ENCODE measurements at places on chromosomes 12 and 14.

GRCh38 chr14:84253326-84253725 lies 1276.6 kb upstream of the FLRT2 start:
- DNase-seq, result no peak

DNA sequence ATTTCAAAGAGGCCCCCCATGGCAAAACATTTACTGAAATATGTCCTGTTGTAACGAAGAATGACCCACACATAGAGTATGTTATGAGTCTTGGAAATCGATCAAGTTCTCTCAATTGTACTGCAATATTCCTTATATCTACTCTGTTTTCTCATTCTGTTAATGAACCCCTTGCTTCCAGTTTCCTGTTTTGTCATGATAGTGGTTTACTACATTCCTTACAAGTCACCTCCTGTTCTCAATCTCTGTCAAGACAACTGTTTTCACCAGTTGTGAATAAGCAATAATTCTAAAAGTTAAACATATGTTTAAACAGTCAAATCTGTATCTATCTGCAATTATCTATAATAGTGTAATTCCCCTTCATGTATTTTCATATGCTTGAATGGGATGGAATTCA lies 16.4 kb upstream of the ARID2 start:
- peak; percentile 60 for DNase-seq

DNA sequence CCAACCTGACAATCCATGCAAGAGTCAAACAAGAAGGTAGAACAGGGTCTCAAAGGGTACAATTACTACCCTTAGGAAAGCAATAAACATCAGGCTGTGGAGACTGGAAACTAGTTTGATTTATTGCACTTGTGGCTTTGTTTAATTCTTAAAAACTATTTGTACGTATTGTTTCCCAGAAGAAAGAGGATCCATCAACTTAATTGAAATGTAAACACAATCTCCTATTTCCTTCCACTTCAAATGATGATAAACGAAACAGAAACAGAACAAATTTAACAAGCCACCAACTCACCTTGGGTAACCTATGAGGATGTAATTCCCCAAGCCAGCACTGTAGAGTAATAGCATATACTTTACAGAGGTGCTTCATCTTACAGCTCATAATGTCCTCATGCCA lies 8.0 kb downstream of the STXBP6 start:
- DNase-seq, result no peak

DNA sequence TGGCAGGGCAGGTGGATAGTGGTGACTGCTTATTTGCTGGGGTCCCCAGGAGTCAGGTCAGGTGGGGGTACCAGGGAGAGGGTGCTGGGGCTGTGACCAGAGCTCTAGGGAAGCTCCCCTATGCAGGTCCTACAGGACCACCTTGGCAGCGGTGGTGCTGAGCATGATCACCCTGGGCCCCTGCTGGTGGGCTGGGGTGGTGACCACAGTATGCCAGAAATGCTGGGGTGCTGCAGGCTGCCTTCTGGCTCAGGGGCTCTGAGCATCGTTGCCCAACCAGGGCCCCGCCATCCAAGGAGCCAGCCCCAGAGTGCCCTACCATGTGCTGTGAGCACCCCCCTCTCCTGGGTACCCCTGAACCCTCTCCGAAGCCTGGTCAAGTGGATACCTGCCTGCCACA lies 17.5 kb upstream of the NUDT14 start:
- no peak for DNase-seq

DNA sequence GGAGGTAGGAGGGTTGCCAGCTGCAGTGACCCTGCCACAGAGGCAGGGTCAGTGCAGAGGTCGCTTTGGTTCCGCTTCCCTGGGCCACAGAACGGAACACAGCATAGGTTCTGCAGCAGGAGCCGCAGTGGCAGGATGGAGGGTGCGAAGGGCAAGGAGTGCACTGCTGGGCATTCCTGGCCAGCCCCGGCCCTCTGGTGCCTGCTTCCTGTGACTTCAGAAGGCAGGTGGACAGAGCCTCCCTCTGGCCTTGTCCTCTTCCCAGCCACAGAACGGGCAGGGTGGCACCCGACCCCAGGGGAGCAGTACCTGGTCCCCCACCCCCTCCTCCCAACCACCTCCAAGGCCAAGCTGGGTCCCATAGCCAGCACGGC lies 37.7 kb downstream of the SLC8B1 start:
- no peak for DNase-seq

DNA sequence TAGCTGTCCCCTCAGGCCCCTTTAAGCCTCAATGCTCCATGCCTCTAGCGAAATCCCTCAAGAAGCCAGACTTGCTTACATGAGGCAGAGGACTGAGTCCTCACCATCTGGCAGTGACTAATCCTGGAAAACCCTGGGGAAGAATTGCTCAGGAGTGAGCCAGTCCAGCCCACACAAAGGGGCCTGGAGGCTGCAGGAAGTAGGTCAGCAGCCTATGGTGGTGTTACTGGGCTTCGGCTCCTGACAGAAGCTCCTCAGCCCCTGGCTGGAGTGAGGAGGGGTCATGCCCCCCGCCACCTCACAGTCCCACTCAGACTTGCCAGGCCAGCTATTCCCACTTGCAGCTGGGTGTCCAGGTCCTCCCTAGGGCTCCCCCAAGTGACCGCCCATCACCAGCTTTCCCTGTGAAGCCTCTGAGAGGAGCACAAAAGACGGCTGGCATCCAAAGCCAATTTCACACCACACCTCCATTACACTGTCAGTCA lies 250.5 kb downstream of the DPF3 start:
- DNase-seq, result peak; percentile 99

DNA sequence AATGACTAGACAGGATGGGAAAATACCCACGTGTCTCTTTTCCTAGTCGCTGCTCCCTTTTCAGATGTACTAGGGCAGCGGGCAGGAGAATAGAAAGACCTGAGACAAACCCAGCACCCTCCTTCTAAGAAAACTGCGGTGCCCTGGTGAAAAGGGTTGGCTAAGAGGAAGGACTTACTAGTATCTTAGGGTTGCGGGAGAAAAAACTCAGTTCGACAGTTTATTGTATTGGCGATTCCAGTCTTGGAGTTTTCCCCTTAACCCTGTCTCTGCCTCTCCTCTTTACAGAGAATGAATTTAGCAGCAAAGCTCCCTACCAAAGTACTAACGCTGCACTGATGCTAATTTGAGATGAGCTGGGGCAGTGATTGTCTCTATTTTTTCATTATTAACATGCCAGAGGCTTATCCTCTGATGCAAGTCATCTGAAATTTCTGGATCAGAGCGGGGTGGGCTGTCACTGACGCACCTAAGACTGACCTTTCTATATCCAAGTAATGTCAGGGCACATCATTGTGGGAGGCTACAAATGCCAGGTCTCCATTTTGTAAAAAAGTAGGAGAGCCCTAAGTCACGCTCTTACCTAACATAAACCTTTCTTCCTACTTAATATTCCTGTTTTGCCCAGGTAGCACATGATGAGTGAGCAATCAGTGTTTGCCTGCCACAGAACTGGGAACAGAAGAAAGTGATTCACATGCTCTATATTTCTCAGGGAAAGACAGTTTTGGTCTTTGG lies 916 bp upstream of the PAWR start:
- DNase-seq, result peak; percentile 45

GRCh38 chr12:69658203-69658602 lies 40.9 kb downstream of the BEST3 start:
- no peak for DNase-seq

GRCh38 chr14:65900164-65900563 lies 487.6 kb downstream of the FUT8 start:
- no peak for DNase-seq

DNA sequence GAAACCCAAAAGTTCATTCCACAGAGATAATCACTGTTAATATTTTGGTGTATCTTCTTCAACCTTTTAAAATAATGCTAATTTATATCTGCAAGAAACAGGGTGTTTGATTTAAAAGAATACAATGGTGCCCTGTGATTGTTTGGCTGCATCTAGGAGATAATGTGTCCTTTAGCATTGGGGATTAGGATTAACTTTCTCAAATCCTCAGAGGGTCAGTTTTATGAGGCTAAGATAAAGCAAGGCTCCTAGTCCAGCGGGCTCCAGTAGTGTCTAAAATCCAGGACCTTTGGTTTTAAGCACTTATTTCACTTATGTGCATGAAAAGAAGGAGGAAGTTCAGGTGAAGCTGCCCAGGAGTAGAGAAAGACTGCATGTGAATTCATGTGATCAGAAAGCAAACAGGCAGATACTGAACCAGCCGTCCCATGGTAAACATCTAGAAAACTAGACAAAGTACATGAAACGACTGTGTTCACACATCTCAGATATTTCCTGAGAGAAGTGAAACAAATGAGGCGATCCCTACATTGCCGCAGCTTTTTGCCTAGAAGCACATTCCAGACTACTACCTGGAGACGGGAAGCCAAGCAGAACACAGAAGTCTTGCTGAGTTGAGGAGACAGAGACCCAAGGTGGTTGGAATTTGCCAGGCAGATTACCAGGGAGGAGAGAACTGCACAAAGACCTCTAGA lies 129.1 kb upstream of the MAX start:
- no peak for DNase-seq

DNA sequence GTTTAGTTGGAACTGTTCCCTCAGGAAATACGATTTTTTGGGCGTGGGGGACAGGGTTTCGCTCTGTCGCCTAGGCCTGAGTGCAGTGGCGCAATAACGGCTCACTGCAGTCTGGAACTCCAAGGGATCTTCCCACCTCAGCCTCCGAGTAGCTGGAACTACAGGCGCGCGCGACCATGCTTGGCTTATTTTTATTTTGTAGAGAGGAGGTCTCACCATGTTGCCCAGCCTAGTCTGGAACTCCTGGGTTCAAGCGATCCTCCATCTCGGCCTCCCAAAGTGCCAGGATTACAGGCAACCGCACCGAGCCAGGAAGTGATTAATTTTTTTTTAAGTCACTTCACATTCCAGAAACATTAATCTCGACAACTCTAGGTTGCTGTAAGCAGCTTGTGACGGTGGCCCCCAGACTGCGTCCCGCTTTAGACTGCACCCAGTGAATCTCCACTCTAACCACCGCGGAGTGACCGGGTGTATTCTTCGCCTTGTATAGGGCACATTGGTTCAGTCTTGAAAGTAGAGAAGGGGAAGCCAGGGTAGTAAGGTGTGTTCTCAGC lies 830 bp upstream of the MIS18BP1 start:
- peak; percentile 61 for DNase-seq

DNA sequence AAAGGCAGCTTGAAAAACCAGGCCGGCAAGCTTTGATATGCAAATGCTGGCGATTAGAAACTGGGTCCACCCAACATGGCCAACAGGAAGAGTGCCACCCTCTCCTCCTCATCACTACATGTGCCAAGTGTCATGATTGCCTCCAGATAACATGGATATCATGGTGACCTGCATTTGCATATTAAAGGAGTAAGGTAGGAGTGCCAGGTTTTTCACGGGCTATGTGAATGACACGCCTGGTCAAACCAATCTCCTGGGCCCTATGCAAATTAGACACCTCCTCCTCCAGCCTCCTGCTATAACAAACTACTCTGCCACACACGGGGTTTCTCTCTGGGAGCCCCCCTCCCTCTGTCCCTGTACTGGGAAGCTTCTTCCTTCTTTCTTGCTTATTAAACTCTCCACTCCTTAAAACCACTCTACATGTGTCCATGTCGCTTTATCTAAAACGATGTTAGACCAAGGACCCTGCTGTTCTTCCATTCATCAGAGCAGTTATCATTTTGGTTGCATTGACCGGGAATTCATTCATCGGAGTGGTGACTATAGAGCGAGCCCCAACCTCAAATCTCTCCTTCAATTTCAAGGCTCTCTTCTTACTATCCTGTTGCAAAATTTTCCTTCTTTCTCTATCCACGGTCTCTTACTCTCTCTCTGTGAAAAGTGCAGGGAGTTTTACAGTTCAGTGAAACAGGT lies 27.5 kb downstream of the APOBEC1 start:
- DNase-seq, result no peak

GRCh38 chr12:38053113-38053512 lies 263.5 kb upstream of the ALG10B start:
- DNase-seq, result no peak

- peak; percentile 44 for DNase-seq
Observed at GRCh38 chr12:75560167-75560566, 48.8 kb upstream of the KRR1 start.

DNA sequence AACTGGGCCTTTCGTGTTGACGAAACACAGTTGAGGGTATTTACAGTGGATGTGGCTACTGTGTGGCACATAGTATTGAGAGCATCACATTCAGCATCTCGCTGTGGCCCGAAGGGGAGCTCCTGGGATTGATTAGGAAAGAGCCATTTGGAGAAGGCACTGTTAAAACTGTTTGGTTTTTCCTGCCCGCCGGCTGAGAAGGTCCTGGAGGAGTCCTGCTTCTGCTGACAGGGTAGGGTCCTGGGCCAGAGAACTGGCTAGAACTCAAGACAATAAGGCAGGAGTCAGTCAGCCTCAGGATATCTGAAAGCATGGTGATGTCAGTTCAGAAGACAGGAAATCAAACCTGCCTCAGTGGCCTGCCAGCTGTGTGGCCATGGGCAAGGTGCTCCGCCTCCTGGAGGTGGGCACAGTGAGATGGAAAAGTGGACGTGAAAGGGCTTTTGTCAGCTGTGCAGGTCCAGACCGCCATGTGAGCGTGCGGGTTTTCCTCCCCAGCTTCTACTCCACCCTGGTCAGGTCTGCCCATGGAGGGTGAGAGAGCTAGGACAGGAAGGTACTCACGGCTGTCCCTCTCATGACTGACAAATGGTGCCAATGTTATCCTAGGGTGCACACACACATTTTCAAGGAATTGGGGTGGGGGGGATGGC lies 92.3 kb downstream of the NTF3 start:
- no peak for DNase-seq

GRCh38 chr12:87679251-87679650 lies 349.9 kb downstream of the C12orf50 start:
- DNase-seq, result peak; percentile 28

- no peak for DNase-seq
Observed at GRCh38 chr14:55239320-55239719, 31.9 kb upstream of the FBXO34 start.

GRCh38 chr12:62998454-62998853 lies 63.5 kb upstream of the PPM1H start:
- no peak for DNase-seq

DNA sequence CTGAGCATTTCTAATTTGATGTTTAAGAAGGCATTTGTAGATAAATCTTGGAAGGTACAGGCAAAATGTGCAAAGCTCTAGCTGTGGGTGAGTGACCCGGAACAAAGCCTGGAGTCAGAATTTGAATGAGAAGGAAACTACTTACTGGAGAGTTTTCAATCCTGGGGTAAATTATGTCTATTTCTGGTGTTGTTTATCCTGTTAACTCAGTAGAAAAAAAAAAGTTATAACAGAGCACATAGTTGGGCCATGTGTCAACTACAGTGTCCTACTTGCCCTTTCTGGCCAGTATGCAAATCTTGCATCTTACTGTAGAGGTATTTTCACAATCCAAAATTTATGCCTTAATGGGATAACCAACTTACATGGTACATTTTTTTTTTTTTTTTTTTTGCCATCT lies 182.3 kb downstream of the SYNE2 start:
- DNase-seq, result peak; percentile 54

Data from iris pigment epithelial cell (primary cell).